ENCODE measurements at places on chromosomes 5 and 9. TPM values are rescaled to one million over a fixed set of nuclear protein-coding genes. Genes with fewer than 3 reads are reported as not detected.

Gene RALGDS
- total RNA-seq: 123 TPM

Gene SLC36A2
- not detected for total RNA-seq

GRCh38 chr9:96219900-96220257, 82.1 kb downstream of the HSD17B3 start:
- no peak overlapping the region for H3K4me3 ChIP-seq
- no peak overlapping the region for H3K27ac ChIP-seq
- H3K36me3 ChIP-seq: no peaks in the 10 kb centered on the region
- peaks cover 10% of the 10 kb centered on the region for H3K27me3 ChIP-seq
- H3K4me1 ChIP-seq: peaks cover 9% of the 10 kb centered on the region
- no peak for DNase-seq

Gene FAT2
- total RNA-seq: not detected

GRCh38 chr5:38078161-38078560, 180.2 kb upstream of the EGFLAM start:
- no peaks in the 10 kb centered on the region for H3K36me3 ChIP-seq
- H3K27me3 ChIP-seq: no peaks in the 10 kb centered on the region
- no peaks in the 10 kb centered on the region for H3K4me1 ChIP-seq
- H3K4me3 ChIP-seq: no peak overlapping the region

Gene C9orf50
- not detected for total RNA-seq

DNA sequence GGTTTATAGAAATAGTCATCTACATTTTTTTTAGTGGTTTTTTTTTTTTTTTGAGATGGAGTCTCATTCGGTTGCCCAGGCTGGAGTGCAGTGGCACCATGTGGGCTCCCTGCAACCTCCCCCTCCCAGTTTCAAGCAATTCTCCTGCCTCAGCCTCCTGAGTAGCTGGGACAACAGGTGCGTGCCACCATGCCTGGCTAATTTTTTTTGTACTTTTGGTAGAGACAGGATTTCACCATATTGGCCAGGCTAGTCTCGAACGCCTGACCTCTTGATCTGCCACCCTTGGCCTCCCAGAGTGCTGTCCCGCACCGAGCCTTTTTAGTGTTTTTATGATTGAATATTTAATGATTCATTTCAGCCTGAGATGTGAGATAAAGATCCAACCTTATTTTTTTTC, 27.3 kb downstream of the ANKRD33B start:
- H3K27me3 ChIP-seq: no peaks in the 10 kb centered on the region
- no peak overlapping the region for H3K27ac ChIP-seq
- H3K4me3 ChIP-seq: no peak overlapping the region
- H3K4me1 ChIP-seq: peaks cover 12% of the 10 kb centered on the region
- H3K36me3 ChIP-seq: no peaks in the 10 kb centered on the region

GRCh38 chr5:39138892-39139291, 64.7 kb upstream of the RICTOR start:
- H3K4me3 ChIP-seq: no peak overlapping the region
- H3K4me1 ChIP-seq: peaks cover 58% of the 10 kb centered on the region
- H3K36me3 ChIP-seq: peaks cover 70% of the 10 kb centered on the region
- no peaks in the 10 kb centered on the region for H3K27me3 ChIP-seq

GRCh38 chr5:9381464-9381863, 164.4 kb downstream of the SEMA5A start:
- H3K4me3 ChIP-seq: no peak overlapping the region
- no peak overlapping the region for H3K27ac ChIP-seq
- no peaks in the 10 kb centered on the region for H3K4me1 ChIP-seq
- no peaks in the 10 kb centered on the region for H3K27me3 ChIP-seq

DNA sequence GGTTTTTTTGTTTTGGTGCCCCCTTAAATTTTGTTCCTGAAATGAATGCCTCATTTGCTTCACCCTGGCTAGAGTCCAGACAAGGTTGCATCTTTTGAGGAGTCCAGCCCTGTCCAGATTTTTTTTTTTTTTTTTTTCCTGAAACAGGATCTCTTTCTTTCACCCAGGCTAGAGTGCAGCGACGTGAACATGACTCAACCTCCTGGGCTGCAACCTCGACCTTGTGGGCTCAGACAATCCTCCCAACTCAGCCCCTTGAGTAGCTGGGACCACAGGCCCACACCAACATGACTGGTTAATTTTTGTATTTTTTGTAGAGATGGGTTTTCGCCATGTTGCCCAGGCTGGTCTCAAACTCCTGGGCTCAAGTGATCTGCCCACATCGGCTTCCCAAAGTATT, 469.0 kb upstream of the BRINP1 start:
- DNase-seq: no peak
- H3K36me3 ChIP-seq: no peaks in the 10 kb centered on the region
- H3K27ac ChIP-seq: no peak overlapping the region
- H3K4me3 ChIP-seq: no peak overlapping the region

Gene PCDHA6
- not detected for total RNA-seq

Gene EQTN
- total RNA-seq: not detected

DNA sequence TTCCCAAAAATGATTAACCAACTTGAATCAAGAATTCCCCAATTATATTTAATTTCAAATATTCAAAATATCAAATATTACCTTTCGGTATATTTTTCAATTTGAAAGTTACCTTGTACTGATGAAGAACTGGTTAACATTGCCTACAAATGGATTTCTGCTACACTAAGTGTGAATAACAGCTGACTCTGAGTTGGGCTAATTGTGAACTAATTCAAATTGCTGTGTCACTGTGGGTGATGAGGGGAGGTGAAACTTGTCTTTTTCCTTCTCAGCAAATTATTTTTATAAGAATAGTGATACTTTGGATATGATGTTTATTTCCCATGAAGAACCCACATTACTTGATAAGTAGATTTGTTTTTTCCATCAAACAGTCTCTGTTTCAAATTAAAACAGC, 103.4 kb upstream of the RPS23 start:
- no peaks in the 10 kb centered on the region for H3K27me3 ChIP-seq
- no peak overlapping the region for H3K4me3 ChIP-seq
- no peak overlapping the region for H3K27ac ChIP-seq
- H3K4me1 ChIP-seq: no peaks in the 10 kb centered on the region
- no peaks in the 10 kb centered on the region for H3K36me3 ChIP-seq

DNA sequence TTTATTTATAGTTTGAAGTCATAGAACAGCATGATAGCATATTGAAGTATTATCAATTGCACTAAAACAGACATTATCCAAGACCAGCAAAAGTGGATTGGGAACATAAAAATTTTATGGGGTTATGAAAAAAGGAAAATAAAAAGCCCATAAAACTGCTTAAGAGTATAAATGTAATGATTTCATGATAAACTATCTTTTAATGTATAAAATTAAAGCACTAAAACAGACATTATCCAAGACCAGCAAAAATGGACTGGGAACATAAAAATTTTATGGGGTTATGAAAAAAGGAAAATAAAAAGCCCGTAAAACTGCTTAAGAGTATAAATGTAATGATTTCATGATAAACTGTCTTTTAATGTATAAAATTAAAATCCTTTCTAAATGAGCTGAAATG, 119.0 kb upstream of the DAPK1 start:
- no peak for DNase-seq
- H3K27me3 ChIP-seq: no peaks in the 10 kb centered on the region
- no peak overlapping the region for H3K4me3 ChIP-seq

DNA sequence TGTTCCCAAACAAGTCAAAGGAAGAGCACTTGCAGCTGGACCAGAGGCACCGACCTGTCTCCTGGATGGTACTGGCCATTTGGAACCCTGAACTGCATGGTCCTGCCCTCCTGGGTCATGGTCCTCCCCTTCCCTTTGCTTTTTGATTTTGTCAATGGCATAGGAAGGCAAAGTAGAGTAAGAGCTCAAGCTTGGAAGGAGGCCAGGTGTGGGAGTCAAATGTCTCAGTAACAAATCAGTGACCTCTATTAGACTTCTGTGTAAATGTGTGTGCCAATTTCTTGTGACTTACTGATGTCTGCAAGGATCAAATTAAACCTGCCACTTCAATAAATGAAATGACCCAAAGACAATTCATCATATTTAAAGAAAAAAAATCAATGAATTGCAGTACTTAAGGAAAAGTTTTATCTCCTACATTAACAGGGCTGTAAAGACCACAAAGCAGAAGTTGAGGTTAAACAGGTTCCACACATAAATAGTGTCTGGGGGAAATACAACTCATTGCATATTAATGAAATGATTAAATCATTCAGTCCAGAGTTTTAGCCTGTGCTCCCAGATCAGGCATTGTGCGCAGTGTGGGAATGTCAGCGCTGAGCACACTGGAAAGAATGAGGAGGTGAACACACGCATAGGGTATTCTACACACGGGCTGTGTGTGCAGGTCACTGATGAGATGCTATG, 32.7 kb downstream of the OSMR start:
- H3K36me3 ChIP-seq: no peaks in the 10 kb centered on the region
- H3K4me1 ChIP-seq: no peaks in the 10 kb centered on the region
- no peak for DNase-seq
- H3K27ac ChIP-seq: no peak overlapping the region
- H3K27me3 ChIP-seq: no peaks in the 10 kb centered on the region

- no peak for DNase-seq
- H3K27me3 ChIP-seq: no peaks in the 10 kb centered on the region
- H3K4me1 ChIP-seq: peaks cover 84% of the 10 kb centered on the region
- no peak overlapping the region for H3K4me3 ChIP-seq
These were observed 16.7 kb downstream of the ANXA6 start for GRCh38 chr5:151140686-151141459.

DNA sequence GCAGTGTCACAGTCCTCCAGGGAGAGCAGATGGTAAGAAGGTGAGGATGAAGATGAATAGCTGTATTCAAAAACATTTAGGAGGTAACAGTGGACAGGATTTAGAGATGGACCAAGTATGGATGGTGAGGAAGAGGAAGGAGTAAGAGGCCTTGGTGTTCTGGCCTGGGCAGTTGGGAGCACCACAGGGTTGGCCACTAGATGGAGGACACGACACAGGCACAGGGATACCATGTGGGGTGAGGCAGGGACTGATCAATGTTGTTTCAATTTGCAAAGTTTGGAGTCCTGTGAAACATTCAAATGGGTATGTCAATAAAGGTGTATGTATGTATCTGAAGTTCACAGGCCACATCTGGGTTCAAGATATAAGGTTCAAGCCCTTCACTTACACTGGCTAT, 141.1 kb upstream of the RASEF start:
- DNase-seq: no peak
- H3K27ac ChIP-seq: no peak overlapping the region
- no peaks in the 10 kb centered on the region for H3K36me3 ChIP-seq
- H3K27me3 ChIP-seq: no peaks in the 10 kb centered on the region

Gene ANKRD31
- 0.73 TPM for total RNA-seq

DNA sequence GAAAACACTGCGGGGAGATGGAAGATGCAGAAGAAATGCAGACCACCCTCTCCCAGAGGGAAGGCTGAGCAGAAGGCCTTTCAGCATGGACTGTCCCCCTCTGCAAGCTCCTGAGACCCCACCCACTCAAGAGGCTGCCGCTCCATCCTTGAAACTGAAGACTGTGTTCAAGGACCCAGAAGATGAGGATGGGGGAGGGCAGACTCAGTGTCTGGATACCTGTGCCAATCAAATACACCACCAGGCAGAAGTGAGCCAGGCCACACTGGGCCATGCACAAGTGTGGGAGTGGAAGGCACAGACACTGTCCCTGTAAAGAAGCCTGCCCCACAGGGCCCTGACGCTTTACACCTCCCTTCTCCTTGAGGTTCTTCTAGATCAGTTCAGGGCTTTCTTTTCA, 40.0 kb upstream of the IPPK start:
- H3K27ac ChIP-seq: no peak overlapping the region
- no peaks in the 10 kb centered on the region for H3K27me3 ChIP-seq
- H3K4me3 ChIP-seq: no peak overlapping the region

Gene DROSHA
- total RNA-seq: 92.6 TPM

Gene MAP1B
- not detected for total RNA-seq

DNA sequence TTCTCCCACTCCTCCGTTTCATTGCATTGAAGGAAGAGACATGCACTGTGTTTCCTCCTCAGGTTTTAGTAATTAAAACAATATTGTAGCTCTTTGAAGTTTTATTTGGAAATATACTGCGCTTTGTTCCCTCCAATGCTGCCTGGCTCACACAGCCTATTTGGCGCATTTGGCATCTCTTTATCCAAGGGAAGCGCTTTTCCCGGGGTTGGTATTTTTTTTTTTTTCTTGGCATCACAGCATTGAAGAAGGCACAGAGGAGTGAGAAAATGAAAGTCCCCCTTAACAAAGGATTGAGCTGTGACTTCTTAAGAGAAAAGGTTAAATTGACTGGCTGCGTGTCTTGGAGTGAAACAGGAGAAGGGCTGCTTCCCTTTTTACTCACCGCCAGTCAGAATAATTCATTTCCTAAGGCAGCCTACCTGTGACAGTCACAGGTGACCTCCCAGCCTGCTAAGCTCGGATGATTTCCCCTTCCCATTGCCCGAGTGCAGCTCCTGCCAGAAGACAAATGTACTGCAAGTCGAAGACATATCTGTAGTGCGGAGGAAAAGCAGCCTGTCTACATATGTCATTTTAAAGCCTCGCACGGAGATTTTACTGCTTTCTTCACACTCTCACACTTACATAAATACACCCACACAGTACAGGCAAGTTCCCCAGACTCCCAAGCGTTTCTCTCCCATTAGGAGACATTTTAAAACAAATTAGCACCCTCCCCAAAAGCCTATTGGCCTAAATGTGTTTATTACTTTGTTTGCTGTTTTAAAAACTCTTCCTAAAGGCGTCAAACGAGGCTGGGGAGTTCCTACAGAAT, 665.5 kb upstream of the ZNF608 start:
- H3K4me1 ChIP-seq: no peaks in the 10 kb centered on the region
- no peak for DNase-seq

Gene CCL27
- not detected for total RNA-seq

DNA sequence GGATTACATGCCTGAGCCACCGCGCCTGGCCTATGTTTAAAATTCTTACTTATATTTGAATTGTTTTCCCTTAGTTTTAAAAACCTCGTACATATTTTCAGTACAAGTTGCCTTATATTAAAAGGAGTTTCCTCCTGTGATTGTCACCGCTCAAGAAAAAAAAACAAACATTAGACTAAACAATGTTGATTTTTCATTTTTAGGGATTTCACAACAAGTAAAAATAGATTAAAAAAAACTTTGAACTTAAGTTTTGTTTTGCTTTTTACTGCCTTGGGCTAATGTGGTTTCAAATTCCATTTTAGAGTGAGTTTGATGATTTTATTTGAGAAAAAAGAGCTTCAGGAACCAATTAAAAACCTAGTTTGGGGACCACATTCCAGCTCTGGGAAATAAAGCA, 1196.6 kb upstream of the CDH18 start:
- H3K36me3 ChIP-seq: no peaks in the 10 kb centered on the region
- H3K4me3 ChIP-seq: no peak overlapping the region
- H3K27me3 ChIP-seq: no peaks in the 10 kb centered on the region
- H3K4me1 ChIP-seq: no peaks in the 10 kb centered on the region
- DNase-seq: no peak
